Tibial nerve (tissue), 4 donors: ENCODE measurements at places on chromosomes 6 and 20. TPM values are rescaled to one million over a fixed set of nuclear protein-coding genes. Genes with fewer than 3 reads are reported as not detected.

DNA sequence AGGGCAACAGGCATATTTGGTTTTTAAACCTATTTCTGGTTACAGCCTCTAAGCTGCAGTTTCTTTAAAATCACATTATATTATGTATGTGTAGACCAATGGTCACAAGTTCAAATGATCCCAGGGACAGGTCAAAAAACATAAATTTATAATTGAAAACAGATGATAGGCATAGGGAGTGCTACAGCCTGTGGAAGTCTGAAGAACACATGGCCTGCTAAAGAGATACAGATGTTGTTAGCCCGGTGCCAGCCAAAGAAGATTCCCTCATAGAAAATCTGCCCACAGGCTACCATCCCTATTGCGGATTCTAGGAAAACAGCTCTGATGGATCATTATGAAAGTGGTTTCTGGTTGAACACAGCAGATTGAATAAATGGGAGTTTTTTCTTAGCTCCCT, 65.3 kb downstream of the NRSN1 start:
- DNase-seq, result no peak
- H3K4me1 ChIP-seq, result no peaks in the 10 kb centered on the region
- H3K27me3 ChIP-seq, result no peaks in the 10 kb centered on the region
- H3K27ac ChIP-seq, result no peak overlapping the region
- no peak overlapping the region for H3K4me3 ChIP-seq
- no peaks in the 10 kb centered on the region for H3K36me3 ChIP-seq

DNA sequence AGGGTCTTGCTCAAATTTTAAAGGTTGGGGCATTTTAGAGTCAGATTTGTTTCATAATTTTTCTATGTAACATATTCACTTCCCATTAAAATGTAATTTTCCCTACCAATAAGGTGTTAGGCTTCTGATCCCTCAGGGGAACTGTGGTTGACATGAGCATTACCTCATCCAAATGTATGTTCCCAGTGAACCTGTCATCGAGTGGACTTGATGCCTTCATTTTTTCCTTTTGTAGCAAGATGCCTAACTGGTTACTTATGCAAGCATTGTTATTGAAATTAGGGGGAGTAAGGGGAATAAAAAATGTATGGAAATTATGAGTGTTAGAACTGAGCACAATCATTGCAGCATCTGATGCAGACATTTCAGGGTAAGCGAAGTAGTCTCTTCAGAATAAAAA, 360.5 kb downstream of the BCKDHB start:
- H3K4me1 ChIP-seq, result no peaks in the 10 kb centered on the region
- no peaks in the 10 kb centered on the region for H3K36me3 ChIP-seq
- DNase-seq, result no peak
- H3K27ac ChIP-seq, result no peak overlapping the region
- H3K27me3 ChIP-seq, result no peaks in the 10 kb centered on the region
- H3K4me3 ChIP-seq, result no peak overlapping the region

DNA sequence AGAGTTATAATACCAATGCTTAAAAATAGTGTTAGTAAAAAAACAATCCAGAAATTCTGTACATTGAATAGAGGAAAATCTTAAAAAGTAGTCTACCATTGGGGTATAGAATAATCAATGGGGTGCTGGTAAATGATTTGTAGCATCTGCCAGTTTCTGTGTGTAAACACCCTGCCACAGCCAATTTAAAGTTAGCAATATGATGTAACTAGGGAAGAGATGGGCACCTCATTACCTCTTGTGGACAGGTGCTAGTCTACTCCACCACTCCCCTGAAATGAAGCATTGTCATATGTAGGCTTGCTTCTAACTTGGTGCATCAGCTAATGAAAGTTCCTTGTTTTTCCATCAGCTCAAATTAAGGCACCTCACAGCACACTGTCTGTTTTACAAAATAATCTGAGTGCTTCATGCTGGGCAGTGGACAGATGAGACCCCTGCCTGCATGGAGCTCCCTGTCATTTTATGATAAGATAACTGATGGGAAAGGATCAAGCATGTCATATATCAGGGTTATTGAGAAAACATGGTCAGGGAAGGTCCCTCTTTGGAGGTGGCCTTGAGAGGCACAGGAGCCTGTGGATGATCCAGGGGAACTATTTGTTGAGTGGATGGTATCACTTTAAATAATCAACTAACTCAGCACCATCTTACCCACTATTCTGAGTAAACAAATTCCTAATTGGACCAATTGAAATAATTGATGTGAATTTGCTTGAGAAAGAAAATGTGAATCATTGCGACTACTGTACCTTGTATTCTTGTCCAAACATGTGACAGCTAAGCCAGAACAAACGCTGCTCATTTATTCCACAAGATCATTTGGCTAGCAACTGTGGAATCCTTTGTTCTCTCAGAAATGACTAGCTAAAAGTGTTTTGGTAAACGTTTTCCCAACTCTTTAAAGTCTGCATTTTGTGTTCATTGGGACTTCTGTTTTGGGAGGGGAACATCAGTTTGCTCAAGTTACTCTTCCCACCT, 45.9 kb upstream of the CSE1L start:
- H3K4me1 ChIP-seq, result no peaks in the 10 kb centered on the region
- peaks cover 94% of the 10 kb centered on the region for H3K36me3 ChIP-seq
- H3K27ac ChIP-seq, result no peak overlapping the region
- no peak overlapping the region for H3K4me3 ChIP-seq
- no peaks in the 10 kb centered on the region for H3K27me3 ChIP-seq

DNA sequence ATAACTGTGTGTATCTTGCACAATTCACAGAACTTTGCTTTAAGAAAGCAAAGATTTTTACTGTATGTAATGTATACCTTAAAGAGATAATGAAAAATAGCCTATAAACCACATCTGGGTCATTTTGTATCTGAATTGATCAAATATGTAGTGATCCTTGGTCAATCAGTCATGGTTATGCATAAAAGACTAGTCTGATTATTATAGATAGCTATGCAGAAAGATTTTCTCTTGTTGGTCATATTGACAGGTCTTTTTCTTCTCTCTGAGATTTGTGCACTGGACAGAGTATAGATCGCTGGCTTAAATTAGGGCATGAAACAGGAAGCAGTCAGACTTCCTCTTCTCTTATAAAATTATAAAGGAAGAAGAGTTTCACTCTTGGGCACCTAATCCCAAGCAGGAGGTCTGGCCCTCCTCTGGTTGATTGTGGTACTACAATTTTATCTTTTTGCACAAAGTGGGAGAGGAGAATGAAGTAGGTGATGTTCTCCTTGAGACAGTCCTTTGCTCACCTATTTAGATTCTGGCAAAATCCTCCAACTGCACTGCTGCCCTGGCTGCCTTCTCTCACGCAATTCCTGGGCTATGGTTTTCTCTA, 380.9 kb upstream of the RGS17 start:
- no peaks in the 10 kb centered on the region for H3K4me1 ChIP-seq
- no peak overlapping the region for H3K27ac ChIP-seq
- no peaks in the 10 kb centered on the region for H3K36me3 ChIP-seq
- DNase-seq, result peak; percentile 27
- H3K4me3 ChIP-seq, result no peak overlapping the region

DNA sequence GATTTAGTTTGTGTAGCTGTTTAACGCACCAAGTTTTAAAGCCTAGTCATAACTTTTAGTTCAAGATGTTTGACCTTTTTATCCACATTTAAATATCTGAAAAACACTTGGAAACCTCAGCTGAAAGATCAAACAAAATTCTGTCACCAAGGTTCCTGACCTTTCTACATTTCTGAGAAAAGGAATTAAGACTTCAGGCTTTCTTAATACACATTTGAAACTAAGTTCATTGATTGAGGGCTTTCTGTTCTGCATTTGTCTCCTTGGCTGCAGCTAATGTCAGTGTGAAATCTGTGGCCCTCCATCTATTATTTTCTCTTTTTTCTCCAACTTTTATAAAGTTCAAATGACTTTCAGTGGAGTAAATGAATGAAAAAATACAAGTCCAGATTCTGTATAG, 22.7 kb upstream of the FBXL4 start:
- no peak overlapping the region for H3K27ac ChIP-seq
- no peaks in the 10 kb centered on the region for H3K36me3 ChIP-seq
- H3K4me3 ChIP-seq, result no peak overlapping the region

The WFDC10B gene
- total RNA-seq, result not detected

DNA sequence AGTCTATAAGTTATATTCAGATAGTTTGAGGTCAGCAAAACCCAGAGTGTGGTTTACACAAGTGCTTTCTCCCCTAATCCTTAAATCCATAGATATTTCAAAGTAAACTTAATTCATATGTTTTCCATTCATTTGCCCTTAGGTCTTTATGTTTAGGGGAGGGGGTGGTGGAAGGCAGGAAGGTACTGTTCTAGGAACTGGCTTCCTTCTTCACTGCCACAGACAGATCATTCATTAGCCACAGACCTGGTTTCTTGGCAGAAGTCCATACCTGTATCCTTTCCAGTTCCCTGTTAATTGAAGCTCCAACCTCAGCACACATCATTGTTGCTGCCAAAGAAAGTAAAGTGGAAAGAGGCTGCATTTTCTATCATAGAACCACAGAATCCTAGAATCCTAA, 123.0 kb downstream of the AIG1 start:
- H3K4me1 ChIP-seq, result peaks cover 6% of the 10 kb centered on the region
- H3K4me3 ChIP-seq, result no peak overlapping the region
- H3K36me3 ChIP-seq, result no peaks in the 10 kb centered on the region
- H3K27ac ChIP-seq, result no peak overlapping the region
- no peaks in the 10 kb centered on the region for H3K27me3 ChIP-seq

GRCh38 chr6:50843842-50844241, 25.2 kb downstream of the TFAP2B start:
- H3K27me3 ChIP-seq, result peaks cover 3% of the 10 kb centered on the region
- H3K4me3 ChIP-seq, result no peak overlapping the region
- no peaks in the 10 kb centered on the region for H3K36me3 ChIP-seq

The SCRT2 gene
- not detected for total RNA-seq

DNA sequence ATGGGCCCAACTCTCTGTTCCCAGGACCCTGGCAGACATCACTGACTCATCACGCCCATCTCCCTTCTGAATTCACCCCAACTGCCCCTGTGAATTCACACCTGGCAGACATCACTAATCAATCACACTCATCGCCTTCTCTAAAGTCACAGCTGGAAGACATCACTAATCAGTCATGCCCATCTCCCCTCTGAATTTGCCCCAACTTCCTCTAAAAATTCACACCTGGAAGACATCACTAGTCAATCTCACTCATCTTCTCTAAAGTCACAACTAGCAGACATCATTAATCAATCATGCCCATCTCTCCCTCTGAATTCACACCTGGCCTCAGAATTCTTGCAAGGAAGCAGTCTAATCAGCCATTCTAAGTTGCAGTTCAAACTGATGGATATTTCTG, 111.1 kb downstream of the FOXA2 start:
- H3K4me1 ChIP-seq, result no peaks in the 10 kb centered on the region
- no peak for DNase-seq
- H3K27me3 ChIP-seq, result no peaks in the 10 kb centered on the region
- no peak overlapping the region for H3K4me3 ChIP-seq
- H3K36me3 ChIP-seq, result no peaks in the 10 kb centered on the region

GRCh38 chr6:139833592-139833991, 459.1 kb upstream of the CITED2 start:
- H3K27me3 ChIP-seq, result no peaks in the 10 kb centered on the region
- H3K4me1 ChIP-seq, result peaks cover 12% of the 10 kb centered on the region

GRCh38 chr6:168039849-168040248, 39.2 kb downstream of the FRMD1 start:
- no peak overlapping the region for H3K27ac ChIP-seq
- H3K4me3 ChIP-seq, result no peak overlapping the region
- H3K4me1 ChIP-seq, result no peaks in the 10 kb centered on the region
- no peaks in the 10 kb centered on the region for H3K36me3 ChIP-seq
- DNase-seq, result no peak

- H3K4me1 ChIP-seq, result peaks cover 40% of the 10 kb centered on the region
- DNase-seq, result no peak
- H3K4me3 ChIP-seq, result no peak overlapping the region
- no peaks in the 10 kb centered on the region for H3K27me3 ChIP-seq
- no peak overlapping the region for H3K27ac ChIP-seq
- no peaks in the 10 kb centered on the region for H3K36me3 ChIP-seq
Measured at GRCh38 chr6:7785243-7786035, 59.5 kb downstream of the BMP6 start.
